ENCODE measurements at places on chromosomes 5 and 9. TPM values are rescaled to one million over a fixed set of nuclear protein-coding genes. Genes with fewer than 3 reads are reported as not detected.

Gene ZNF879
- 0.39 TPM for total RNA-seq

Gene FOXD4L3
- not detected for total RNA-seq

Gene IL3
- not detected for total RNA-seq

Gene GABRA1
- total RNA-seq: not detected

Gene IL17B
- total RNA-seq: not detected

Gene ELAVL2
- not detected for total RNA-seq

Gene ZNF346
- total RNA-seq: 11.5 TPM

Gene HEMGN
- not detected for total RNA-seq

Gene SPOCK1
- total RNA-seq: 24.2 TPM

Gene SUSD3
- 0.79 TPM for total RNA-seq

Gene NSG2
- not detected for total RNA-seq

Gene KCNN2
- 0.15 TPM for total RNA-seq

Gene PLPP7
- not detected for total RNA-seq

Data from A549 treated with DMSO at 1 μM for 4 hours (cell line).